ENCODE measurements at places on chromosomes 7 and 10.

DNA sequence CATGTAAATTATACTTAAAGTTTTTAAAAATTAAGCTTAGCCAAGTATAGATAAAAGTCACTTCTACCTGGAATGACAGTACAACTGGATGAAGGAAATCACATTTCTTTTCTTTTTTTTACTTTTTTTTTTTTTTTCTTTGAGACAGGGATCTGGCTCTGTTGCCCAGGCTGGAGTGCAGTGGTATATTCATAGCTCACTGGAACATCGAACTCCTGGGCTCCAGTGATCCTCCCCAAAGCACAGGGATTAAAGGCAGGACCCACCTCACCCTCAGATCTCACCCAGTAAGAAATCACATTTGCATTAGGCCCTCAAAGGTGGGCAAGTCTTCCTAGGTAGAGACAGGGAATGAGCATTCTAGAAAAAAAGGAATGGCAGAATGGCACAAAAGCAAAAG is 69.5 kb upstream of the C1GALT1 start:
- DNase-seq, result no peak

GRCh38 chr7:123367484-123368122 is 166.8 kb downstream of the IQUB start:
- no peak for DNase-seq

DNA sequence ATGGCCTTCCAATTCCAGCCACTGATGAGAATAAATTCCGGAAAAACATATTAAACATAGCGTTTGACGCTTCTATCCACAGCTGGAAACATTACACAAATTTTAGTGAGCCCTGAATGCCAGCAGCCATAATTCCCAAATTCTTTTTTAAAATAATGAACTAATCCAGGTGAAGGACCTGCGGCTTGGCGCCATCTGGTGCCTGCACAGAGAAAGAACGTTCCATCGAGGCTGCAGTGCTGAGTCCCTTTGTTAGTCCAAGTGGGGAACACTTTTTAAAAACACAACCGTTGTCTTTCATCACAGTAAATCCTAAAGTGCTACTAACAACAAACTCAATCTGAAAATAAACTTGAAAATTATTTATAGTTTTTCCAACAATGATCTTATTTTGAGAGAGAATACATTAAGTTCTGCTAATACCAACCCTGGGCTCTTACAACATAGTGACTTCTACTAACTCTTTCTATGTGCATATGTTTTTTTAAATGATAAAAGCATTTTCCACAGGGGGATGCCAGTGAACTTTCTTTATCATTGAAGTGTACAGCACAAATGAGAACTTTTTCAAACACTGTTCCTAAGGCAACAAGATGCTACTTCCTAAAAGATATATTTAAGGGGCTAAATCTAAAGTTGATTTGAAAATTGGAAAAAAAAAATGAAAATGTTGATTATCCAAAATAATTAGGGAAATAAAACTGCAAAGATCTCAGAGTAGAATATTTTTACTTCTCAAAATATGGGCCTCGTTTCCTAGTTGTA is 166.9 kb upstream of the RNF32 start:
- no peak for DNase-seq

DNA sequence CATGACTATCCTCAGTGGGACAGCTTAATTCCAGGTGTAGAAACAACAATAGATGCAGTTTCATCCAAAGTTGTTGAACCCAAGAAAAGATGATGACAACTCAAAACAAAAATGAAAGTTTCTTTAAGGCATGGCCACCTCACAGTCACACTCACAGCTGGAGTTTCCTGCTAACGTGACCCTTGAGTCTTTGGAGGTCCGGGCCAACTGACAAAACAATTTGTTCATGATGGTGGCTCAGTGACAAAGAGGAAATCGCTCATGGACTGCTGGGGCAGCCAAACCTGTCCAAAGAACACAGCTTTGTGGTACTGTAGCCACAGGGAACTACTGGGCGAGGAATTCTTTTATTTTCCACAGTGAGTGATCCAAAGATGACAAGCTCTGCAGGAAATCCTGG is 96.0 kb upstream of the JCAD start:
- DNase-seq, result no peak

- no peak for DNase-seq
Measured at GRCh38 chr10:30798646-30799185, 169.2 kb upstream of the LYZL2 start.

DNA sequence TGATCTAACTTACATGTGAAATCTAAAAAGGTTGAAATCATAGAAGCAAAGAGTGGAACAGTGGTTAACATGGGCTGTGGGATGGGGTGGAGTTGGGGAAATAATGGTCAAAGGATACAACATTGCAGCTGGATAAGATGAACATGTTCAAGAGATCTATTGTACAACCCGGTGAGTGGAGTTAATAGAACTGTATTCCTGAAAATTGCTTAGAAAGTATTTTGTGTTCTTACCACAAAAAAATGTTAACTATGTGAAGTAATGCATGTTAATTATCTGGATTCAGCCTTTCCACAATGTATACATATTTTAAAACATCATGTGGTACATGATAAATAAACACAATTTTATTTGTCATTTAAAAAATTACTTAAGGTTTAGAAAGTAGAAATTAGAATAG is 271.0 kb upstream of the LRRTM3 start:
- no peak for DNase-seq

DNA sequence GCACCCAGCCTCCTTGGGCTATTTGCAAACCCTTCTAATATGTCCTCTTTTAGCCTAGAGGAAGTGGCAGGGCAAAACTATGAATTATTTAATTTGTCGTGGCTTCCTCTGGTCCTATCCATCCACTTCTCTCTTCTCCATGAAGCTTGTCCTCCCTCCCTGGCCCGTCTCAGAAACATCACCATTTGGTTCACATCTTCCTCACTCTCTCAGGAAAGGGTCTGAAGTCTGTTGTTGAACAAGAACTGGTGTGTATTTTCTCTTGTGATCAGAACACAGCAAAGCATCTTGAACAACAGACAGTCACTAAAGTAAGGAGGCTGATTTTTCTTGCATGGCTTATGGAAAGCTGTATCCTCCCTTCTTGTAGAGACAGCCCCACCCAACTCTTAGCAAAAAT is 550.1 kb upstream of the NRP1 start:
- DNase-seq, result no peak

DNA sequence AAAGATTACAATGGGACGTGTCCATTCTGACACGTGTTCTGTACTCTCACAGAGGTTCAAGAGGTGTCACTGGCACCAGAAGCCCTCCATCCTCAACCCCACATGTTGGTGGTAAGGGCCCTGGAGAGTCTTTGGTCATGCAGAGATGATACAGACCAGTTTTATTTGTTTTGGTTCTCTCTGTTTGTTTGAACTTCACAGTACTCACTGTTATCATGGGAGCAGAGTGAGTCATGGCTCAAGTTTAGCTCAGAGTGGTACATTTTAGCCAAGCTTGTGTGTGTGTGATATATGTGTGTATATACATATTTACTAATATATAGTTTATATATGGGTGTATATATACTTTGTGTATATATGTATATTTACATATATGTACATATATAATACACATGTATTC is 935.6 kb downstream of the GRID1 start:
- DNase-seq, result no peak

- DNase-seq, result no peak
Measured at GRCh38 chr10:50439187-50439586, 184.6 kb downstream of the SGMS1 start.

DNA sequence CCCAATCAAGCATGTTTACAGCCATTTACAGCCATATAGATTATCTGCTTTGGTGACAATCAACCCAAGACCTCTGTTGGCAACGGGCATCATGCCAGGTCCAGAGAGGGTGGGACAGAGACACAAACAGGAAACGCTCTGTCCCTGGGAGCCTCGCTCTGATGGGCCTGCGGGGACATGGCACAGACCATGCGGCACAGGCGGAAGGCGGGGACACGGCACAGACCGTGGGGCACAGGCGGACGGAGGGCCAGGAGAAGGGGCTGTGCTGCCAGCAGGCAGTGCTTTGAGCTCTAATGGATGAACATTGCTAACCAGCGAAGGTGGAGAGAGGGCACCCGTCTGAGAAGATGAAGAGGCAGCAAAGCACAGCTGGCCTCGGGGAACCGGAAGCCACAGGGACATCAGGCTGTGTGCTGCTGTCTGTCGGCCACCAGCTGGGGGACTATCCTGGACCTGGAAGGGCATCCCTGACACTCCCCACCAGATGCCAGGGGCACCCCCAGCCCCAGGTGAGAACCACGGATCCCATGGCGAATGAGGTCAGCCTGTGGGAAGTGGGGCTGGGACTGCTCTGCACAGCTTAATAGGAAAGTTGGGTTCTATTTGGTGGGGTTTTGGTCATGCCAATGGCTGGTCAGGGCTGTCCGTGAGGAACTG is 61.0 kb downstream of the DIP2C start:
- peak; percentile 65 for DNase-seq

GRCh38 chr10:137031-137430 is 1.8 kb downstream of the ZMYND11 start:
- DNase-seq, result no peak

DNA sequence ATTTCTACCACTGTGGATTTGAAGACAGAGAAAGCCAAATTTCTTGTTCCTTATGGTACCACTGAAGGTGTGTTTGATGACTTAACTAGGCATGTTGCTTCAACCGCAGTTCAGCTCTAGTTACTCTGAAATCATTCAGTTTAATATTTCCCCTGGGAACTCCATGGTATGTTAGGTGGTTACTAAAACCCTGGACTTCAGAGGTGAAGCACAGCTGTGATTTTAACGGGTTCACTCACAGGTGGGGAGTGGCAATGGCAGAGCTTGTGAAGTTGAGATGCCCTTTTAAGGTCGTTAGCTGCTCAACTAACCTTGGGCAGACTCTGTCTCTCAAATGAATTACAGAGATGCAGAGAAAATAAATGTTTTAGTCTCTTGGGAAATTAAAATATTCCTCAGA is 163.6 kb upstream of the PHYHIPL start:
- DNase-seq, result no peak

- no peak for DNase-seq
Measured at GRCh38 chr10:4535521-4535920, 290.5 kb upstream of the AKR1E2 start.

GRCh38 chr7:92988941-92989545 is 128.7 kb downstream of the SAMD9 start:
- no peak for DNase-seq

GRCh38 chr7:140519007-140519399 is 39.7 kb upstream of the MKRN1 start:
- no peak for DNase-seq

DNA sequence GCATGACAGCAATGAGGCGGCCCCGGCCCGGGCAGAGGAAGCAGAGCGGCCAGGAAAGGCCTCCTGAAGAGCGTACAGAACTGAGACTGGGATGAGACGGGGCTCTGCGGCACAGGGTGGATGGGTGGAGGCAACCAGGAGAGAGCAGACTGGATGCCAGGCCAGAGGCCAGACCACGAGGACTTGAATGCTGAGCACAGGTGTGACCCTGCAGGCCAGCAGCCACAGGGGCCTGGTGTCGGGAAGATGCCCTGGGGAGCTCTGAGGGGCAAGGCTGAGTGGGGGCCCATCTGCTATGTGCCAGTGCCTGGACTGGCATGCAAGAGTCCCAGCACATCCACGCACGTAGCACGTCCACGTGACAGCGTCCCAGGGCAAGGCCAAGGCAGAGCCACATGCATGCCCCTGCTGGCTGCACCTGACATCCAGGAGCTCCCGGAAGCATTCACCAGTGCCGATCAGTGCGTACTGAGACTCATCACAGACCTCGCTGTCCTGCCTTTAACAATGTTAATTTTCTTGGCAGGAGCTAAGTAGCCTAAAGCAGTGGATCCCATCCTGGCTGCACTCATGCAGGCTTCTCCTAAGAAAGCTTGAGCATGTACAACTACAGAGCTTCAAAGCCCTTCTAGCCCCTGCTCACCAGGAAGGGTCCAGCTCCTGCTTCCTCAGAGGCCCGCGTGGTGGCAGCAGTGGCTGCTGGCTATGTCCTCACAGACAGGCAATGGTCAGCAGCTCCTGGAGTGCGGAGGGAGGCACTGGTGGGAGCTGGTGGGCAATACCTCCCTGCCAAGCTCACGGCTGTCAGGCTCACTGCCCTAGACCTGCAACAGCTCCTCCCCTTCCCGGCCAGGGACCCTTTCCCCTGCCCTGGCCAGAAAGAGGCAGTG is 18.0 kb downstream of the GRID1 start:
- DNase-seq, result no peak

DNA sequence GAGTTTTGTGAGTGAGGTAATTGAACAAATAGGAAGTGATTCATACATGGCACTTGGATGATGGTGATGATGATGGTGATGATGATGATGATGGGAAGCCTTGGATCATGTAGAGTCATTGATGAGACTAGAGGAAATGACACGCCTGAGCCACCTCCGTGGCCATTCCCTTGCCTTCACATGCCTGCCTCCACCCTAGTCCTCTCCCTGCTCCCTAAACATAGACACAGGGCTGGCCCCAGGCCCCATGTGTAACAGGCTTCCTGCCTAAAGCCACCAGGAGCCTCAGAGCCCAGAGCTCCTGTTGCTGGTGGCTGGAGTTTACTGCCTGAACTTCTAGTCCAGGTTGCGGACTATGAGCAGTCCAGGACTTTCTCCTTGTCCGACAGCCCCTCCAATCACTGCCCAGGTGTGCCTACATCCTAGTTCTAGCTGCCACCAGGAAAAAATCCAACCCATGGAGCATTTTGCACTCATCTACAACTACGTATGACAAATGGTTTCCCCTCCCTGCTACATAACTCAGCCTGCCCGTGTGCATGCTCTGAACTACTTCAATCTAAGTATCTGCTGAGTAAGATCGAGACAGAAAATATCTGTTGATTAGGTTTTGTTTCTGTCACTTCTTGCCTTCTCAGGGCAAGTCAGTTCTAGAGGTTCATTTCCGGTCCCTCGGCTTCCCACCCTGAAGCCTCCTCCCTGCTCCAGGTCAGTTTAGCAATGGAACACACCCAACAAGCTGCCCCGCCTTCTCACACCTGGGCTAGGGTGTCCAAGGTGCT is 35.5 kb upstream of the KDM7A start:
- no peak for DNase-seq

GRCh38 chr7:101093906-101094305 is 8.6 kb downstream of the TRIM56 start:
- no peak for DNase-seq

GRCh38 chr10:96413151-96413787 is 54.5 kb upstream of the OPALIN start:
- no peak for DNase-seq

- DNase-seq, result no peak
Measured at GRCh38 chr7:142481548-142481947, 223.7 kb upstream of the PRSS58 start.

GRCh38 chr10:52855546-52856325 is 83.2 kb upstream of the MBL2 start:
- no peak for DNase-seq

- DNase-seq, result peak; percentile 17
Measured at GRCh38 chr10:114308531-114309363, 69.7 kb downstream of the VWA2 start.

GRCh38 chr7:158321936-158322615 is 265.5 kb downstream of the PTPRN2 start:
- DNase-seq, result no peak

DNA sequence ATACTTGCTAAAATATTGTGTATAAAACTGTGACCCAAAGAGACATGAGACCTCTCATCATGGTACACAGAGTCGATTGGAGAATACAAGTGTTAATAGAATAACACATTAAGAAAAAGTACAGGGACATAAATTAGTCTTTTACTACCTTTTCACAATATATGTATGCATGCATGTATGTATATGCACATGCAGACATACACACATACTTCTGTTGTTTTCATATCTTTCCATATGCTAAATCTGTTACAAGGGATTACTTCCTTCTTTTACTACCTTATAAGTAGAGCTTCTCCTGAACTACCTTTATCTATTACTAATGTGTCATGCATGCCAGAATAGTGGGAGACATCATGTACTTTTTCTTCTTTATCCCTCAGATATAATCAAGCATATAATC is 131.6 kb downstream of the GPR158 start:
- no peak for DNase-seq

GRCh38 chr7:150668472-150668911 is 17.0 kb upstream of the GIMAP2 start:
- no peak for DNase-seq
